ENCODE measurements at places on chromosomes 13 and 19.
A peak's percentile ranks its signal among the peaks of the same experiment; 100 is the strongest.

DNA sequence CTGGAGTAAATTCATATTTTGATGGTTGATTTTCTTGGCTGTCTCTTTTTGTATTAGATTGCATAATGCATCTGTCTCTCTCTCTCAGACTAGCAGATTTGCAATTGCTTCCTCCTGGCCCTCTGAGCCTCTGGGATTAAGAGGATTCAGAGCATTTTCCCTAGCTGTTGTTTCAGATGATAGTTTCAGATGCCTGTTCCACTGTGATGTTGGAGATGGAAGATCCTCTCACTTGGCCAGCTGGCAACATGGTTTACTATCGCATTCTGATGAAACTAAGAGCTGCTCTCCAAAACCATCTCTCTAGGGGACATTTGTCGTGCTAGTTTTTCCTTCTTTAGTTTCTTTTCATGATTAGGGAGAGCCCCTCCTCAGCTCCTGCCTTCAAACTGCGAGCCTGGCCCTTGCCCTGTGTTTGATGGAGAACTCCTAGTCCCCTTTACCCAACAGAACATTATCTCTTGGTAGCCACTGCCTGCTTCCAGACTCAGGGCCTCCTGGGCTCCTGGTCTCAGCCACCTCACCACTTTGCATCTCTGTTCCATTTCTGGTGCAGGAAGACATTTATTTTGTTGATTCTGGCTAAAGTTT is 244.6 kb downstream of the B3GLCT start:
- no peak for DNase-seq

DNA sequence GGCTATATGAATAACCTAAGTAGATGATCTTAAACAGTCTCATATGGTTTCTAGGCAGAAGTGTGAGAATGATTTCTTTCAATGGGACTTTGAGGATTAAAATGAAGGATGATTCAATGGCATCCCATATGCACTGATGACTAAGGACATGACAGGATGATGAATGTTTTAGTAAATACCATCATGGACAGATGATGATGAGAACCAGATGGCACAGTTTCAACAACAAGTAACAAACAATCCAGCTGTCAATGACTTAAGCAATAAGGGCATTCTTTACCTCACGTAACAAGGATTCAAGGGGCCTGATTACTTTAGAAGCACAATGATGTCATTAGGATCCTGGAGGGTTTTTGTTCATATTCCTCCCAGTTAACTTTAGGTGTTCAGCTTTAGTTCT is 2678.4 kb downstream of the PCDH9 start:
- no peak for DNase-seq

GRCh38 chr19:29260477-29261317 is 47.7 kb upstream of the UQCRFS1 start:
- DNase-seq, result peak; percentile 44

- DNase-seq, result no peak
These were observed 91.4 kb downstream of the COL4A1 start for GRCh38 chr13:110215606-110216005.

DNA sequence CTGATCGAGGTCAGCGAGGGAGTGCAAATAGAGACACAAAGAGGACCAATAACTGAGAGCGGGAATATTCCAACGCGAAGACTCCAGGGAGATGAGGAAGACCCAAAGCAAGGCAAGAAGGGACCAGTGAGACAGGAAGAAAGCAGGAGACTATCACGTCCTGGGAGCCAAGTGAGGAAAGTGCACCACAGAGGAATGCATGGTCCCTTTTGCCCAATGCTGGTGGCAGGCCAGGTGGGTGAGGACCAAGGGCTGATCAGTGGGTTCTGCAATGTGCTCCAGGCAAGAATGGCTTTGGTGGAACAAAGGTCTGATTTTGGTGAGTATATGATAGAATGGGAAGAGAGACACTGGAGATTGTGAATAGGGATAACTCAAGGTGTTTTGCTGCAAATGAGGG is 25.4 kb downstream of the CHST8 start:
- no peak for DNase-seq

DNA sequence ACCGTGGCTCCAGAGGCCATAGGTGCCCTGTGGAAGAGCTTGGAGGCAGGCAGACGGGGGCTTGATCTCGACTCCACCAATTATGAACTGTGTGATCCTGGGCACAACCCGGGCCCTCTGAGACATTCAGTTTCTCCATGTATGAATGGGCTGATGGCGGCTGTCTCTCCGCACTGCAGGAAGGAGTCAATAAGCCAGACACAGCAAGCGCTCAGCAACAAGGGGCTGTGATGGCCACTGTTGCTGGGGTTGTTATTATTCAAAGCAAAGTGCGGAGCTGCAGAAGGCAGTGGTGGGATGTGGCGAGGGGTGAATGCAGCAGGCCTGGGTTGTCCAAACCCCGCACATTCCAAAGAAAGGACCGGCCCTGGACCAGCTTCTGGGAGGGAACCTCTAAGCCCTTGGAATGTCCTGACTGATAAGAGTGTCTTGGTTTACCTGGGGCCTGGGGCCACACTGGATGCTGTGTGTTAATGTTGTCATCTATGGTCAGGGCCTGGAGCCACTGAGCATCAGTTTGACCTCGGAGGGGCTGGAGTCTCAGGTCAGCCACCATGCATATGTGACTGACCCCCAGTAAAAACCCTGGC is 8.3 kb downstream of the TMEM143 start:
- DNase-seq, result no peak

GRCh38 chr19:57263244-57263741 is 17.0 kb upstream of the ZNF460 start:
- DNase-seq, result no peak

DNA sequence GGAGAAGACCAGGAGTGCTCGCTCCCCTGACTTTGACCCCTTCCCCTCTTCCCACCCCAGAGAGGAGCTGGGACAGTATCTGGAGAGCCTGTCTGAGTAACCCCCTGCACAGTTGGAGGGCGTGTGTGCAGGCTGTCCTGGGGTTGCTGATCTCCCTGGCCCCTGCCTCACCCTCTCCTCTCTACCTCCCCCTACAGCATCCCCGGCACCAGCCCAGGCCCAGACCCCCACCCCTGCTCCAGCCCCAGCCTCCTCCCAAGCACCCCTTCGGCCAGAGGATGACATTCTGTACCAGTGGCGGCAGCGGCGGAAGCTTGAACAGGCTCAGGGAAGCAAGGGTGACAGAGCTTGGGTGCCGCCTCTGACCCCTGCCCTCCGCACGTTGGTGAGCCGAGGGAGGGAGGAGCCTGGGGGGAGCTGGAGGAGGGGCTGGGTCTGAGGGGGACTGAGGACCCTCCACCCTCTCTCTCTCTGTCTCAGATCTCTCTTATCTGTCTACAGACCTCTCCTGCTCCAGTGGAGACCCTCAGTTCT is 8.7 kb downstream of the PROSER3 start:
- no peak for DNase-seq

DNA sequence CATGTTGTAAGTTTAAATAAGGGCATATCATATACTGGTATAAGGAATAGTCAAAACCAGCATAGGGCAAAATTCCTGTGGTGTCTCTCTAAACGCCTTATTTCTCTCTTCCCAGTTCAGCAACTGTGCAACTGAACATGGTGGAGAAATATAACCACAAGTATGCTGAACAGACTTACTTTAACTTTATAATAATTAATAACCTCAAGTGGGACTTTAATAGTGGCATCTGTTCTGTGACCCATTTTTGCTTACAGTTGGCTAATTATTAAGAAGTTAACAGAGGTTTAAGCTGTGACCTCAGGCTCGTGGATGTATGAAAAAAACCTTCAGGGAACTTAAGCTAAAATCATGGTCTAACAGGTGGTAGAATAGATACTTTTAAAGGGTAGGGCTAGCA is 54.3 kb downstream of the MICU2 start:
- no peak for DNase-seq

- DNase-seq, result no peak
These were observed 43.5 kb upstream of the NPAS1 start for GRCh38 chr19:46975925-46976782.

- no peak for DNase-seq
These were observed 10.2 kb upstream of the EMC10 start for GRCh38 chr19:50465986-50466705.

- no peak for DNase-seq
These were observed 4.1 kb downstream of the ZNF296 start for GRCh38 chr19:45071969-45072790.
